ENCODE measurements at places on chromosomes 2 and 18.

DNA sequence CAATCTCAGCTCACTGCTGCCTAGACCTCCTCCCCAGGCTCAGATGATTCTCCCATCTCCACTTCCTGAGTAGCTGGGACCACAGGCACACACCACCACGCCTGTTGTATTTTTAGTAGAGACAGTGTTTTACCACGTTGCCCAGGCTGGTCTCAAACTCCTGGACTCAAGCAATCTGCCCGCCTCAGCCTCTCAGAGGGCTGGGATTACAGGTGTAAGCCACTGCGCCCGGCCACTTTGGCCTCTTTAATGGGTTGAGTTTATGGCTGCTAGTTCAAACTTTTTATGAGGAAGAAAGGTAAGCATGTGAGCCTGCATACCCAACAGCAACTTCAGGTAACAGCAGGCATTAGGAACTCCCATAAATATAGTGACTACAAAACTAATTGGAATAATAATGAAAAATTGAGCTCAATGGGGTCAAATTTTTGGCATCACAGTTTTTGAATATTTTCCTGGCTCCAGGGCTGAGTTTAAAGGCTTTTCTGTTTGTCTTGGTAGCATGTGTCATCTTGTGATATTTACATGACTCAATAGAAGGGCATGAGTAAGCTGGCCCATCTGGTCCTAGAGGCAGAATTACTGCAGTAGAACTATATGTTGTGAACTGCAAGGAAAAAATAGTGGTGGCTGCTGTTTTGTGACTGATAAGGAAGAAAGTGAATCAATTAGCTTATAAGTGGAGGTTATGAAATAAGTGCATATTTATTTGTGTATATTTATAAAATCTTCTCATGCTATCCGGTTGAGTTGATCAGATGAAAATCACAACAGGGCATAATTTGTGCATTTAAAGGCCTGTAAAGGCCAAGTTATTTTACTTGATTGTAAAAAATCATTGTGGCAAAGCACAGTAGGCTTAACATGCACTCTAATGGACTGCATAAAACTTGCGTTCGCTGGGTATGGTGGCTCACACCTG, 24.8 kb downstream of the GALM start:
- peak; percentile 93 for DNase-seq

- no peak for DNase-seq
Observed at GRCh38 chr2:241275504-241275903, 40.0 kb downstream of the HDLBP start.

DNA sequence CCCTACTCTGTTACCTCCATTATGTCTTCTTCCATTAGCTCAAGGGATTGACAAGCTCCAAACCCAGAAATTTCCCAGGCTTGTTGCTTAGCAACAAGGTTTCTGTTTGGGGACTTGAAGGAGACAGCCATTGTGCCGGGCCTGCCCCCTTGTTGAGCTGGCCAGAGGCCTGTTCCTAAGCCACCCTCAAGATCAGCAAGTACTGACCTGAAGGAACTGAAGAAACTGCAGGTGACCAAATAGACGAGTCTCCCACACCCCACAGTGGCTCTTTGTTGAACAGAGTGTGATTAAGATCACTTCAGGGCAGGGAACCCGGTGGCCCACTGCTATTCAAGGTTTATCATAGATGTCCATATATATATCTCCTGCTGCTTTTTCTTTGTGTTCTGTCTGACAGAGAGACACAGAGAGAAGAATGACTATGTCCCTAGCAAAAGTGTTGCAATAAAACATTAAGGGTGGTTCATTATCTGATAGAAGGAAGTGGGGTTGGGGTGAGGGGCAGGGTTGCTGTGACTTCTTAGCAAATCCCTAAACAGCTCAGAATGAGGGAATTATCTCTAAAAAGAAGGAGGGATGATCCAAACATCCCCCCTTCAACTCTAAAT, 69.2 kb downstream of the RNF144A start:
- no peak for DNase-seq

DNA sequence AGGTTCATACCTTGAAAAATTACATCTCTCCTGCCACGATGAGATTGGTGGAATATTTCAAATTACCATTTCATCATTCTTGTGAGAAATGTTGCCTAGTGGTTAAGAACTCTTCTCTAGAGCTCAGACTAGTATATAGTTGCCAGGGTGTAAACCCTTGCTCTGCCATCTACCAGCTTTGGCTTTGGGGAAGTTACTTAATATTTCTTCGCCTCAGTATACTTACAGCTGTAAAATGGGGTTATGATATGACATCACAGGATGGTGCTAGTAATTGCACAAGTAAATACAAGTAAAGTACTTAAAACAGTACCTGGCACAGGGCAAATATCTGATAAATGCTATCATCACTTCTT, 1.5 kb downstream of the SPOPL start:
- peak; percentile 3 for DNase-seq

GRCh38 chr2:125684256-125684655, 971.7 kb upstream of the GYPC start:
- DNase-seq, result no peak

Data from fibroblast of skin of right biceps (primary cell).